ENCODE measurements at places on chromosomes 5 and 9.

DNA sequence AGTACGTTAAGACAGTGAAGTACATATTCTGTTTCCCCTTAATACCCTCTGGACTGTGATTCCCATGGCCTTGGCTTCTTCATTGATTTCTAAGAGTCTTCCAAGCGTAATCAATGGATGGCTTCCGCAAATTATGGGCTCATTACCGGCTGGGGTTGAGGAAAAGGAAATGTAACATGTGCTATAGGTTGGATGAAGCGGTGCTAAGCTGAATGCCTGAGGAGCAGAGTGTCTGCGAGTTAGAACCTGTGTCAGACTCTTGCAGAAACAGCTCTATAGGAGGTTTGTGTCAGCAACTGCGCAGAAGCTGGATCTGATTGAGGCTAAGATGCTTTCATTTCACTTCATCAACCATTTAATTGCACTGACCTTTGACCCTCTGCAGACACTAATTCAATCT, 114.3 kb upstream of the CDH18 start:
- DNase-seq = no peak

- no peak for DNase-seq
Measured at GRCh38 chr5:152151113-152151512, 226.5 kb upstream of the GLRA1 start.

DNA sequence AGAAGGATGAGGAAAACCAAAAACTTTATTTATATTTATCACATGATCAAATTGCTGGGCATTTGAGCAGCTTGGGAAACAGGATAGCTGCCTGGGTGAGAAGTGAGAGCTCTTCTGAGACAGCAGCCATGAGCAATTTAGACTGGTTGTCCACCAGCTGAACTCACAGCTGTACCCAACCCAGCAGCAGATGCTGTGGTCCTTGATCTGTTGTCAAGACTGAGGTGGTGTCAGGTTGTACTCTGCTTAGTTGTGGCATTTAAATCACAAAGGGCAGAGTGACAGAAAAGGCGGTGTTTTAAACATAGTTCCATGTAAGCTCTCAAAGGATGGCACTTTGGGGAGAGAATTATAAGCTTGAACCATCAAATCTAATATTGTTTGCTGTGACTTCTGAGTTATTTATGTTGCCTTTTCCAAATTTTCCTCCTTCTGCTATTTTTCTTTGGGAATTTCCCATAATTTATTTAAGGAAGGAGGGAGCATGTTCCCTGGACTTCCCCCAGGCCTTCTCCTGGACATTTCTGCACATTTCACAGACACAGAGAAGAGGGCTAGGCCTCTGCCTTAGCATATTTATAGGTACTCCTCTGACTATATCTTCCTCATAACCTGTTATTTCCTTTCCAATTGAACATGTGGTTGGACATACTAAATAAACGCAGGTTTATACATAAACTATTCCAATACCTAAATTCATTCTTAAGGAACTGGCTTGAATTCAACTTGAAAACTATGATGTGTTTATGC, 117.7 kb upstream of the FER start:
- DNase-seq = no peak

DNA sequence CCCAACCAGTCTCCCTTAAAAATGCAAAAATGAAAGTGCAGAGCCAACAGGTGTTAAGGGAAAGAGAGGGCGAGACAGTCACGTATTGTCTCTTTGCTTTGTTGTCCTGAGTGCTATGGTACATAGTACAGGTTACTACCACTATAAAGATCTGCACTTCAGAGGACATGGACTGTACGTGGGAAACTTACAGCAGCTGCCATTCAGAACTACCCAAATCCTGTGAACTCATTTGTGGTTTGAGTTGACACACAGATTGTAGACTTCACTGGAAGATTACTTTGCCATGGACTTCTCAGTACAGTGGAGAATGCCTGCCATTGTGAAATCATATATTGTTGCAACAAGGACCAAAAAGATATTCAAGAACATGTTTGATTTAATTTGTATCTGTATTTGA, 34.8 kb downstream of the FBXO38 start:
- no peak for DNase-seq

- no peak for DNase-seq
Measured at GRCh38 chr5:65749956-65750355, 28.0 kb downstream of the NLN start.

GRCh38 chr5:16457853-16458252, 7.7 kb downstream of the ZNF622 start:
- no peak for DNase-seq
